Neural crest cell (in vitro differentiated cells): ENCODE measurements at places on chromosomes 7 and 10. TPM values are rescaled to one million over a fixed set of nuclear protein-coding genes. Genes with fewer than 3 reads are reported as not detected.
A peak's percentile ranks its signal among the peaks of the same experiment; 100 is the strongest.

The RARRES2 gene
- 24.4 and 26.3 TPM in 2 replicates for total RNA-seq

The C10orf143 gene
- 2.7 TPM in 2 replicates for total RNA-seq

DNA sequence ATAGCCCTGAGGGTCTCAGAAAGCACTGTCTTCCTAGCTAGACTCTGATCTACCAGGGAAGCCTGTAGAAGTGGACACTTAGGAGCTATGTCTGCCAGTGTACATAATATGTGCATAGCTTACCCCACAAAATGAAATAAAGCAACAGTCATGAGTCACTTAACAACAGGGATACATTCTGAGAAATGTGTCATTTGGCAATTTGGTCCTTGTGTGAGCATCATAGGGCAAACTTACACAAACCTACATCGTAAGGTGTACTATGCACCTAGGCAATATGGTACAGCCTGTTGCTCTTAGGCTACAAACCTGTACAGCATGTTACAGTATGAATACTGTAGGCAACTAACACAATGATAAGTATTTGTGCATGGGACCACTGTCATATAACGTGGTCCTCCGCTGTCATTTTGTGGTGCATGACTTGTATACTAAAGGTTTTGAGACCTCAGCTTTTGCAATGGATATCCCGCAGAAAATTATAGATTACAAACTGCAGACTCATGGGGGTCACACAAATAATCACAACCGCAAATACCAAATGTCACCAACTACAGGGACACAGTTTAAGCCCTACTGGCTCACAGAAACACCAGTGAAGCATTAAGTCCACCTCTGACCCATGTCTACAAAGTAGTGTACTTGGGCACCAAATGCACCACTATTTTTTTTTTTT lies 1.7 kb downstream of the URGCP start:
- peak overlapping the region; percentile 95 for H3K4me3 ChIP-seq
- H3K4me1 ChIP-seq = peaks cover 36% of the 10 kb centered on the region
- no peak for DNase-seq
- no peak overlapping the region for H3K27ac ChIP-seq
- no peaks in the 10 kb centered on the region for H3K27me3 ChIP-seq
- H3K36me3 ChIP-seq = no peaks in the 10 kb centered on the region

- no peak overlapping the region for H3K4me3 ChIP-seq
- no peak for DNase-seq
- no peaks in the 10 kb centered on the region for H3K4me1 ChIP-seq
- H3K36me3 ChIP-seq = no peaks in the 10 kb centered on the region
- H3K27me3 ChIP-seq = peaks cover 3% of the 10 kb centered on the region
Observed at GRCh38 chr10:79044846-79045245, 23.9 kb upstream of the ZMIZ1 start.

- H3K27ac ChIP-seq = no peak overlapping the region
- H3K36me3 ChIP-seq = no peaks in the 10 kb centered on the region
- peaks cover 18% of the 10 kb centered on the region for H3K4me1 ChIP-seq
Observed at GRCh38 chr10:77493239-77493806, 144.3 kb downstream of the KCNMA1 start.
